ENCODE measurements at places on chromosomes 1 and 21. TPM values are rescaled to one million over a fixed set of nuclear protein-coding genes. Genes with fewer than 3 reads are reported as not detected.

Gene PAPPA2
- 13.1 TPM for total RNA-seq

Gene ATP8B2
- 28.5 TPM for total RNA-seq

Gene AMY1A
- not detected for total RNA-seq

Gene RGS21
- not detected for total RNA-seq

Gene FMO4
- total RNA-seq, result 1.9 TPM

Gene KLHDC9
- total RNA-seq, result 0.78 TPM

Gene APCS
- total RNA-seq, result not detected

Gene CCDC27
- total RNA-seq, result not detected

Gene EFNA3
- 7.6 TPM for total RNA-seq

Gene MYBPH
- not detected for total RNA-seq

Gene LEMD1
- total RNA-seq, result 6.9 TPM
